ENCODE measurements at places on chromosomes 3 and 15.
A peak's percentile ranks its signal among the peaks of the same experiment; 100 is the strongest.

DNA sequence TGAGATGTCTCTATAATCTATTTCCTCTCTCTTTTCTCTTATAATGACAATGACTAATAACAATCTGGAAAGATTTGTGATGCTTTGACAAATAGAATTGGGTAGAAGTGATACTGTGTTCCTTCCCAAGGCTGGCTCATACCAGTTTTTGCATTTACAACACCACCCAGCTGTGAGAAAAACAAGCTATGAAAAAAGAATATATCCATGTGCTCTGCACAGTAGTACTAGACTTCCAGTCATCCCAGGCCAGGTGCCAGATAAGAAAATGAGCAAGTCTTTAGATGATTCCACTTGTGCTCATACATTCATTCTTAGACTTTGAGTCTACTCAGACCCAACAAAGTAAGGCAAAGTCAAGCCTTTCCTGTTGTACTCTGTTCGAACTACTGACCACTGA lies 350.2 kb upstream of the POU1F1 start:
- no peak for DNase-seq

DNA sequence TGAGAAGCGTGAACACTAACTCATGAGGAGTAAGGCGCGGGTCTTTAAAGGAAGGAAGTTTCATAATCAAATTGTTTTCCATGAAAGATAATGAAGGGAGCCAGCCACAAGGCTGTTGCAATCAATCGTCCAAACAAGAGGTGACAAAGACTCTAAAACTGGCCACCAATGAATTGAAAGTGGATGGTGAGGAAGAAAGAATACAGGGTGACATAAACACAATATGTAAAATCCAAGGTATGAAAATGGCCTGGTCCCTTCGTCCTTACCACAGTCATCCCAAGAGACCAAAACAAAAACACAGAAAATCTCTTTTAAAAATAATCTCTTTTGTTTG lies 12.0 kb downstream of the CD86 start:
- DNase-seq = no peak

GRCh38 chr3:52770496-52771333 lies at the start of gene NEK4:
Gene NEK4, minus strand, starts transcription at chr3:52770940. Its CDS starts 194 bp downstream, at chr3:52770746.
- peak; percentile 84 for DNase-seq

- DNase-seq = no peak
Measured at GRCh38 chr3:117059067-117059955, 349.7 kb downstream of the TUSC7 start.

- DNase-seq = no peak
Measured at GRCh38 chr3:43077707-43078106, 28.2 kb downstream of the POMGNT2 start.

DNA sequence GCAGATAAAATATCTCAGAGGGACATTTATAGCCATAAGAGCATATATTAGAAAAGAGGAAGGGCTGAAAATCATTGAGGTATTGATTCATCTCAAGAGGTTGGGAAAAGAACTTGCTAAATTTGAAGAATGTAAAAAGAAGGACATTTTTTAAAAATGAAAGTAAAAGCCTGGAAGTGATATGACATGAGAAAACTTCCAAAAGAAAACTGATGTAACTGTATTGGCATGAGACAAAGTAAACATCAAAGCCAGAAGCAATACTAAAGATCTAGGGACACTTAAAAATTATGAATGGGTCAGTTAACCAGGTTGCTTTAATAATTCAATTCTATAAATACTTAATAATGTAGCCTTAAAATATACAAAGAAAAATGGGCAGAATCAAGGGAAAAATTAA lies 31.9 kb downstream of the CEP63 start:
- no peak for DNase-seq

DNA sequence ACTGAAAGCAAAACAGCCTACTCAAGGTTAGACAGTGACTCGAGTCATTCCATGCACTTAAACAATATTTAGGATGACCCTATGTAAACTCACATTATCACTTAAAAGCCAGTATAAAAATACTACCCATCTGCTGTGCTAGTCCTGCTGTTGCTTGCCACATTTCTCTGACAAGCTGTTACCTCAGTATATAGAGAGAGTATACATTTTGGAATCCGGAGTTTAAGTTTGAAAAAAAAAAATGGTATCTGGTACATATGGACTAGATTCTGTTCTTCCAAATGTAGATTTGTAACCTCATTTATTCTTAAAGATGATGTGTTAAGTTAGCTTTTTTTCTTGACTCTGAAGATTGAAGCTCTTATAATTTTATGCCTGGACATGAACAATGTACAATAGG lies 503.8 kb upstream of the TPRG1 start:
- DNase-seq = no peak

DNA sequence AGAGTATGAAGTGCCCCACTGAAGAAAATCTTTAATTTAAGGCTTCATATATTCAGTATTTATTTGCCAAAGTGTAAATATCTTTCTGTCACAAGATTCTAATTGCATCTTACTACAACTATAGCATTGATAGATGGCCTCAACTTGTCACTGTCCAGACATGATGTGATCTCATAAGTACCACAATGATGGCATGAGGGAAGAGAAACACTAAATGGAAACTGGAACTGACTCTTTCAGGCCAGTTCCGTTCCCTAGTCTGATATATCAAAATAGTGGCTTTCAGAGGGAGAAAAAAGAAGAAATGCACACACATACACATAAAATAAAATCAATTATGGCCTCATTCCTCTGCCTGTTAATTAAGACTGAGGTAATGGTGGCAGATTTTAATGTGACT lies 615.7 kb downstream of the TBL1XR1 start:
- no peak for DNase-seq

DNA sequence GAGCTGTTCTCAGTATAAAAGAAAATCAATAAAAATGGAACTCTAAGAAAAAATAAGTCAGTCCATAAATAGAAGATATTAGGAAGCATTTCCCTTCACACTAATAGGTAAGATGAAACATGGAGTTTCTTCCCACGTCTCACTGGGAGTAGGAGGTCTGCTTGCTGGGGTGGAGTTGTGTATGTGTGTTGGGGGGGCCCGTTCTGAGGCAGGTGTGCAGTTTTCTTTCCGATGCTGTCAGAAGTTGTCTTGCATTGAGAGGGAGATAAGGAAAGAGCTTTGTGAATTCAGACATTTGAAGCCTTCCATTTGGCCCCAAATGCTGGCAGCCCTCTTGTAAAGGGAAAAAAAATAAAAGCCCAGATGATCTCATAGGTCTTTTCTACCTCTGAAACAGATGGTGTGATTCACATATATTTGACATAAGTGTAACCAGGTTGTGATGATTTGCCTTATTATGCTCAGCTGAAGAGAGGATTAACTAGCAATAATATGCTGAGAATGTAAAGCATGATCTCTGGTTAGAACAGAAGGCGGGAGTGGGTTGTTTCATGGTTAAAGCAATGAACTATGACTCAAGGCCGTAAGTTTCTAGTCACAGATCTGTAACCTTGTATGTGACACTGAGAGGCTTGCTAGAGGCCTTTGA lies 8.8 kb downstream of the RASGRP1 start:
- no peak for DNase-seq

- DNase-seq = no peak
Measured at GRCh38 chr3:45666757-45667431, 22.3 kb upstream of the SACM1L start.

All from activated T-helper 1 cell treated with anti-CD3 and anti-CD28 coated beads, Interleukin-12 subunit alpha, Interleukin-12 subunit beta, Interleukin-2, Interleukin-4 antibody, amounts not matched to agents 30 ng/mL and 10 ng/mL and 1 ng/mL, durations not matched to agents 14 hours and 24 hours and 36 hours (primary cell).